MCF 10A (cell line): ENCODE measurements at places on chromosomes 3 and 15.

DNA sequence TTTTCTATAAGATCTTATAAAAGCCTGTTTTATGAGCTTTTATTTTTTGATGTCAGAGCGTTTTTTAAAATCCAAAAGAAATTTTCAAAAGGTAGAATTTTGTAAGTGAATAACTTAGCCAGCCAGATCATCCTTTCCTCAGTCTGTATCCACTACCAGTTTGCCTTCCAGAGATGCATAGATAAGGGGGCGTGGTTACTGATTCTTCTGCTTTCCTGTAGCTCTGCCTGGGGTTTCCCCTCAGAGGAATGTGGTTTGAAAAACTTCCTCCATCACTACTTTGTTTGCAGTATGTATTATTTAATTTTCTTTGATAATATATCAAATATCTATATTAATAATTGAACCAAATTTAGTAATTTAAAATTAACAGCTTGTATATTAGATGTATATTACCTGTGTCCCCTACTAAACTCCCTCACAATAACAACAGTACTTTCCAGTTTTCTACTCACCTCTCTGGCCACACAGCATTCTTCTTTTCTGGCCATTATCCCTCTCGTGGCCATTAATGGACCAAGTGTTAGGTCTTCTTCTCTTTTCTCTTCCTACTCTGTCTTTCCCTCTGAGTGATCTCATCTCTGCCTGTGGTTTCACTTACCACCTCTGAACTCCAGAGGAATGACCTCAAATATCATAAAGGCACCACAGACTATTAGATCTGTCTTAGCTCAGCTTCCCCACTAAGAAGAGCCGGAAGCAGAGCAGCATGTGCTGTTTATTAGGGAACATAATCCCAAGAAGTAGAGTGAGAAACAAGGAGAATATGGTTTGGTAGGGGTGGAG is 239.7 kb downstream of the UBE2E2 start:
- H3K4me1 ChIP-seq = peaks cover 14% of the 10 kb centered on the region
- DNase-seq = no peak
- no peak overlapping the region for H3K27ac ChIP-seq
- no peaks in the 10 kb centered on the region for H3K27me3 ChIP-seq
- H3K36me3 ChIP-seq = no peaks in the 10 kb centered on the region

GRCh38 chr3:129462361-129462968 is 22.4 kb downstream of the IFT122 start:
- no peak for DNase-seq
- H3K27me3 ChIP-seq = no peaks in the 10 kb centered on the region
- H3K36me3 ChIP-seq = peaks cover 20% of the 10 kb centered on the region
- H3K27ac ChIP-seq = peak overlapping the region; percentile 96
- H3K4me1 ChIP-seq = peaks cover 23% of the 10 kb centered on the region

- H3K27me3 ChIP-seq = no peaks in the 10 kb centered on the region
- no peak overlapping the region for H3K4me3 ChIP-seq
- no peak overlapping the region for H3K27ac ChIP-seq
- H3K4me1 ChIP-seq = peaks cover 14% of the 10 kb centered on the region
- no peak for DNase-seq
Measured at GRCh38 chr3:99870712-99871111, 53.0 kb downstream of the CMSS1 start.

GRCh38 chr15:27119695-27120266 is 148.8 kb downstream of the GABRG3 start:
- H3K4me1 ChIP-seq = no peaks in the 10 kb centered on the region
- H3K27ac ChIP-seq = no peak overlapping the region
- no peak for DNase-seq
- no peak overlapping the region for H3K4me3 ChIP-seq
- no peaks in the 10 kb centered on the region for H3K36me3 ChIP-seq
- H3K27me3 ChIP-seq = no peaks in the 10 kb centered on the region

GRCh38 chr3:140363801-140364200 is 314.1 kb upstream of the TRIM42 start:
- H3K36me3 ChIP-seq = peaks cover 4% of the 10 kb centered on the region
- peaks cover 28% of the 10 kb centered on the region for H3K27me3 ChIP-seq
- H3K4me1 ChIP-seq = no peaks in the 10 kb centered on the region
- DNase-seq = peak; percentile 47

DNA sequence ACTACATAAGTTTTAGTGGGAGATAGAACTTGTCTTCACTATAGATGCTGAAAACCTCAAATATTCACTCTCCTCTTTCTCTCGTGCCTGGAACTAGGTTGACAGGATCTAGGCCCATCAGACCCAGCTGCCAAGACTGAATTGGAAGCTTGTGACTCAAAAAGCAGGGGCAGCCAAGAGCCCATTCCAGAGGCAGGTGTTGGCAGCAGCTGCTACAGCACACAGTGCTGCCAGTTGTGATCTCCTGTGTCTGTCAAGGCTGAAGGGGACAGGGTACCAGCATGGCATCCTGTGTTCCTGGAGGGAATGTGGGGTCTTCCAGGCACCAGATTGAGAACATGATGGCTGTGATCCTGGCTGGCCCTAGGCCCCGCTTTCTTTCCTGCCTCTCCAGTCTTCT is 92.5 kb upstream of the MB21D2 start:
- no peaks in the 10 kb centered on the region for H3K4me1 ChIP-seq
- DNase-seq = no peak
- no peaks in the 10 kb centered on the region for H3K27me3 ChIP-seq
- H3K36me3 ChIP-seq = no peaks in the 10 kb centered on the region

DNA sequence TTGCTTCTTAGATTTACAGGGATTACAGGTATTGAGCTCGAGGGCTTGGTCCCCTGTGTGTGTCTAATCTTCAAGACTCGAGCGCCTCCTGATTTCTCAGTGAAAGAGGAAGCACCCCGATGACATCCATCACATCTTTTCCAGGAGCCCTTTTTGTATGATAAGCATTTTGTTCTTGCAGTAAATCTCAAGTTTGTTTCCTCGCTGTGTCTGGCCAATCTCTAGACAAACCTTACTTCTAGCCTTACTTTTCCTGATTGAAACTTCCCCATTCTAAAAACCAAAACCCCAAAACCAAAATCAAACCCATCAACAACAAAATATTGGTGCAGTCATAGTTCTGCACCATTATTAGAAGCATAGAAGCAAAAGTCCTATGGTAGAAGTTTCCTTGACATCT is 286.0 kb downstream of the NFKBIZ start:
- H3K4me1 ChIP-seq = peaks cover 28% of the 10 kb centered on the region
- H3K4me3 ChIP-seq = no peak overlapping the region
- no peaks in the 10 kb centered on the region for H3K36me3 ChIP-seq
- DNase-seq = no peak
- H3K27me3 ChIP-seq = no peaks in the 10 kb centered on the region

DNA sequence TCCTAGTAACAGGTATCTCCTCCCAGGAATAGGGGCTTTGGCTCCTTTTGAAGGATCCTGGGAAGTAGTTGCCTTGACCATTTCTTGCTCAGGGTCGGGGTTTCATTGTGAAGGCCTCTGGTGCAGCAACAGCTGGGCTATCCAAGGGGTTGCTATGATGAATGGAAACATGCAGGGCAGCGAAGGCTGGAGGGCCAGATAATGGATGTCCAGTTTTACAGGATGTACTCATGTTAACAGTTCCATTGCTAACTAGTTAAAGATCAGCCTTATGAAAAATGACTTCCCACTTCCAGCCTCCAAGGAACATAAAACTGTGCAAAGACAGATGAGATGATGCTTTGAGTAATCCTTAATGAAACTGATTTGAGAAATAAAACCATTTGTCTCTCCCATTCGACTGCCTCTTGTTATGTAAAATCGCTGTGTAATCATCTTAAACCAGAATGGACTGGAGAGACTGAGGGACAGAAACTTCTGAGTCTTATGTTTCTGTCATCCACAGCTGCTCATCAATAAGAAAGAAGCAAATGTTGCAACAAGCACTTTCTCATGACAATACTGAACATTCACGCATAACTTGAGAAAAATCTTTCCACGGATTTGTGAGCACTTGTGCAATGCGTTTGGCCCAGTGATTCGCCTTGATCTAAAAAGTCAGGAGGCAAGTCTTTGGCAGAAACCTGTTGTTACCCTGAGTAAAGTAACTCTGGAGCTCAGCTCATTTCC is 473.5 kb upstream of the RGMA start:
- H3K27ac ChIP-seq = no peak overlapping the region
- H3K4me1 ChIP-seq = peaks cover 10% of the 10 kb centered on the region
- no peaks in the 10 kb centered on the region for H3K27me3 ChIP-seq
- DNase-seq = no peak
- H3K4me3 ChIP-seq = no peak overlapping the region
- H3K36me3 ChIP-seq = no peaks in the 10 kb centered on the region

GRCh38 chr3:52109611-52110301 is 44.5 kb downstream of the POC1A start:
- H3K27ac ChIP-seq = peak overlapping the region; percentile 9
- DNase-seq = no peak
- peaks cover 11% of the 10 kb centered on the region for H3K36me3 ChIP-seq
- H3K4me1 ChIP-seq = peaks cover 7% of the 10 kb centered on the region
- no peak overlapping the region for H3K4me3 ChIP-seq

GRCh38 chr3:161649900-161650484 is 153.4 kb downstream of the OTOL1 start:
- H3K36me3 ChIP-seq = no peaks in the 10 kb centered on the region
- H3K27ac ChIP-seq = no peak overlapping the region
- H3K4me1 ChIP-seq = peaks cover 9% of the 10 kb centered on the region
- DNase-seq = no peak
- no peak overlapping the region for H3K4me3 ChIP-seq

GRCh38 chr3:182389071-182389815 is 404.1 kb upstream of the ATP11B start:
- H3K27ac ChIP-seq = peak overlapping the region; percentile 50
- H3K36me3 ChIP-seq = no peaks in the 10 kb centered on the region
- peaks cover 15% of the 10 kb centered on the region for H3K4me1 ChIP-seq
- H3K27me3 ChIP-seq = no peaks in the 10 kb centered on the region
- H3K4me3 ChIP-seq = no peak overlapping the region
- peak; percentile 84 for DNase-seq

GRCh38 chr3:126149256-126149902 is 31.0 kb downstream of the ALDH1L1 start:
- no peak overlapping the region for H3K27ac ChIP-seq
- H3K4me3 ChIP-seq = no peak overlapping the region
- no peaks in the 10 kb centered on the region for H3K4me1 ChIP-seq
- H3K36me3 ChIP-seq = no peaks in the 10 kb centered on the region
- DNase-seq = no peak
- H3K27me3 ChIP-seq = peaks cover 11% of the 10 kb centered on the region

DNA sequence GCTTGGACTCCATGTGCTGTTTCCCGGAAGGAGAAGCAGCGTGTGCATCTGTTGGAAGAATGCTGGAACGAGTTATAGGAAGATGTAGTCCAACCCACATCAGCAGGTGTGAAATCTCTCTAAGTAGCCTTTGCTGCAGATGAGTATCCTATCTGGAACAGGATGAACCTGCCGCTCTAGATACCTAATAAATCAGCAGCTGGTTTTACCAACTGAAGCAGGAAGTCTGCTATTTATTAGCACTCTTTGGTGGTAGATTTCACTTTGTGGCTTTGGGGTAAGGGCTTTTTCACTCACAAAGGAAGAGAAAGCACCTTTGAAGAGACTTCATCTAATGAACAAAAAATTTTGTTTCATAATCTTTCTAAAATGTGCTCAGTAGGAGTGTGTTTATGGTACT is 66.4 kb downstream of the DCUN1D1 start:
- H3K4me1 ChIP-seq = peaks cover 7% of the 10 kb centered on the region
- H3K27me3 ChIP-seq = no peaks in the 10 kb centered on the region
- H3K27ac ChIP-seq = no peak overlapping the region
- DNase-seq = no peak
- no peak overlapping the region for H3K4me3 ChIP-seq

- no peak for DNase-seq
- H3K27me3 ChIP-seq = no peaks in the 10 kb centered on the region
- H3K4me1 ChIP-seq = peaks cover 48% of the 10 kb centered on the region
- no peak overlapping the region for H3K4me3 ChIP-seq
- no peaks in the 10 kb centered on the region for H3K36me3 ChIP-seq
- H3K27ac ChIP-seq = peak overlapping the region; percentile 42
Measured at GRCh38 chr3:184738982-184739381, 27.1 kb upstream of the MAGEF1 start.

DNA sequence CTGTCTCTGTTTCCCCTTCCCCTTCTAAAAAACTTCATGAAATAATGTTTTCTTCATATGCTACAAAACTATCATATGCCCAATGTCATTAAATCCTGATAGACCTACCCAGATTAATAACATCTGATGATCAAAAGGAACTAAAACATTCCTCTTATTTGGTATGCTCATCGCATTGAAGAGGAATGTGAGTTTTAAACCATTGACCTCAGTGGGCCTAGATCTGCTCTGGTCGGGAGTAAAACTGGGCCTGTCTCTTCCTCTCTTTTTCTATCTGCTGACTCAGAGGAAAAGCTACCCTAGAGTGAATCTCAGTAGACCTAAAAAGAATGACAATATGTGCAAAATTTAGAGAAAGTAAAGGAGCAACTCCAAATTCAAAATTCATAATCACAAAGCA is 275.8 kb downstream of the SATB1 start:
- H3K4me3 ChIP-seq = no peak overlapping the region
- peaks cover 16% of the 10 kb centered on the region for H3K4me1 ChIP-seq
- no peaks in the 10 kb centered on the region for H3K27me3 ChIP-seq
- DNase-seq = no peak
- H3K36me3 ChIP-seq = no peaks in the 10 kb centered on the region

DNA sequence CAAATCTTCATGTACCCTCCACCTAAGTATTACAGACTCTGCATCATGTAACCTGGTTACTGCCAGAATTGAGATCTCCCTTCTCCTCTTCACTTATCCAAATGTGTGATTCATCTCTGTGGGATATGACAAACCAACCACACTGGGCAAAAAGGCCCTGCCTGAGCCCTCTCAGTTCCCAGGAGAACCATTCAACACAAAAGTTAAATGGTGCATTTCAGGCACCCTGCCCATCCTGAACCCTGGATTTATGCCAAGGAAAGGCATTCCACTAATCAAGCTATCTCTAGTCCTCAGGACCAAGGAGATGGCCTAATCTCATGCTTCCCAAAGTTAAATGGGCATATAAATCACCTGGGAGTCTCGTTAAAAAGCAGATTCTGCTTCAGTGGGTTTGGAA is 108.5 kb downstream of the TNIK start:
- DNase-seq = peak; percentile 96
- no peaks in the 10 kb centered on the region for H3K27me3 ChIP-seq
- H3K4me1 ChIP-seq = peaks cover 70% of the 10 kb centered on the region
- peak overlapping the region; percentile 74 for H3K27ac ChIP-seq
- no peaks in the 10 kb centered on the region for H3K36me3 ChIP-seq

DNA sequence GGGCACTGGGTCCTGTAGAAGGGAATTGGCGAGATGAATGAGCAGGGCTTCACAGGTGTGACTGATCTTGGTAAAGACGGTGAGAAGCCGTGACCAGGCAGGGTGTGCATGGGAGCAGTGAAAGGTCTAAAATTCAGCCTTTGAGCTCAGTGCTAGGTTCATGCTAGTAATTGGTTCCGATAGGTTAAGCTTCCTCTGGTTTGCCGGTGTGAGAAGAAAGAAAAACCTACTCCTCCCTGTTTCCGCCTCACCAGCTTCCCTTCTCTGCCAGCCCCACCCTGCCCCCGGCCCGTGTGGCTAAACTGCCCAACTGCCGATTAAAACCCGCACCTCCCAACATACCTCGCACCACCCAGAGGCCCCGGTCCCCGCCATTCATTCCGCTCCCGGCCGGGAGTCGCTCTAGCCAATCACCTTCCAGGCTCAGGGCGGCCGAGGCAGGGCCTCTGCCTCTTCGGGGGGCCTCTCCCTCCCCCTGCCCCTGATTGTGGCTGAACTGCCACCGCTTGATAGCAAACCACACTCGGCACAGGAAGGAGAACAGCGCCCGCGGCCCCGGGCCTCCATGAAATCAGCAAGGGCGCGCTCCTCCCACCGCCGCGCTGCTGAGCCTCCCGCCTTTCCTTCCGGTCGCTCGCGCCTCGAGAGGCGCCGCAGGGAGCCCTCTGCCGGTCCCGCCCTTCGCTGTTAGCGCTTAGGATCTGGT is 7.3 kb upstream of the NRROS start:
- peak overlapping the region; percentile 93 for H3K27ac ChIP-seq
- H3K4me1 ChIP-seq = peaks cover 8% of the 10 kb centered on the region
- DNase-seq = peak; percentile 78
